ENCODE measurements at places on chromosomes 7 and 10. TPM values are rescaled to one million over a fixed set of nuclear protein-coding genes. Genes with fewer than 3 reads are reported as not detected.

Gene GIMAP5
- 220 TPM for total RNA-seq

Gene ZNF736
- 15.8 TPM for total RNA-seq

Gene CLDN3
- total RNA-seq: 0.36 TPM

Gene THNSL1
- 3.6 TPM for total RNA-seq

Gene DOCK4
- 99.2 TPM for total RNA-seq

Gene GNGT1
- total RNA-seq: not detected

Gene MRLN
- total RNA-seq: not detected

Gene DDC
- total RNA-seq: not detected

Gene ARHGEF35
- 6.1 TPM for total RNA-seq

Gene MEOX2
- 0.10 TPM for total RNA-seq

Gene RBP3
- total RNA-seq: not detected

Gene UTF1
- total RNA-seq: 0.38 TPM

Gene NPY4R2
- not detected for total RNA-seq

Gene CCDC71L
- 43.4 TPM for total RNA-seq

Gene HOXA2
- total RNA-seq: 1.1 TPM

Gene HOXA10
- not detected for total RNA-seq

Gene DMTF1
- total RNA-seq: 106 TPM

Gene MUC12
- 1.3 TPM for total RNA-seq

Gene GPR15LG
- not detected for total RNA-seq

Gene PPP1R17
- total RNA-seq: 0.36 TPM
